Stimulated activated CD4-positive, alpha-beta T cell treated with anti-CD3 and anti-CD28 coated beads, Interleukin-4, amount 100 ng/mL, for 24 hours (primary cell): ENCODE measurements at places on chromosomes 11 and 22.

- no peak for DNase-seq
Measured at GRCh38 chr11:34756591-34756990, 135.7 kb downstream of the EHF start.

GRCh38 chr11:101860696-101861427, 53.9 kb upstream of the CEP126 start:
- peak; percentile 26 for DNase-seq

GRCh38 chr22:22954656-22955055, 67.0 kb downstream of the IGLL5 start:
- DNase-seq = peak; percentile 29

GRCh38 chr11:15341587-15341986, 226.9 kb downstream of the INSC start:
- no peak for DNase-seq

GRCh38 chr11:88102598-88102934, 72.7 kb downstream of the RAB38 start:
- DNase-seq = no peak

GRCh38 chr11:15863411-15863810, 492.9 kb downstream of the SOX6 start:
- DNase-seq = no peak

DNA sequence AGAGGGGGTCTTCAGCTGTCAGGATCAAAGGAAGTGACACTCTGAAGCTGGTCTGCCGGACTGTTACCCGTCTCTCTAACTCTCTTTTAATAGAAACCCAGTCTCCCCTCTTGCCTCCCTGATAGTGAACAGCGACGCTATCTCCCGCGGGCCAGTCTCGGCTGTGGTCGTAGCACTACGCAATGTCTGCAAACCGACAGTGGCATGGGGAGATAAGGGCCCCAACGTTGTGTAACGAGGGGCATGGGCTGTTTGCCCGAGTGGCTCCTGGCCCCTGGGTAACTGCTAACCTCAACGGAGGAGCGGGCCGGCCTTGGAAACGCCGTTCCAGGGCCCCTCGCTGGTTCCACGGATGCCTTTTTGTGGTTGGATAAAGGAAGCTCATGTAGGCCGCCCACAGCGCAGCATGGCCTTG, 23.3 kb downstream of the ZBTB16 start:
- no peak for DNase-seq

DNA sequence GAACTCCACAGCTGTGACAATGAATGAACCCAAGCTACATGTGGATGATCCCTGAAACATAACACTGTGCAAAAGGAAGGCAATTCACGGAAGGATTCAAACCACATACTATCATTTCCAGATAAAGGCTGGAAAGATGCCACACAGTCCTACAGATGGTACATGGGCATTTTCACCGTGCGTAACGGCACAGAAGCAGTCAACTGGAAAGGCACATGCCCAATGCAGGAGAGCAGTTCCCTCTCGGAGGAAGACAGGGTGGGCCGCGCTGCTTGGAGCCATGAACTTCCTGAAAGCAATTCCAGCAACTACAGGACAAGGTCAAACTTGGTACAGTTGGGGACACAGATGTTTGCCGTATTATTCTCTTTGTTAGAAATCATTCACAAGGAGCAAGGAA, 103.7 kb downstream of the SHANK2 start:
- no peak for DNase-seq

GRCh38 chr11:60719391-60719790, 5.1 kb upstream of the MS4A18 start:
- DNase-seq = no peak

- no peak for DNase-seq
Measured at GRCh38 chr22:40434745-40435144, 64.4 kb downstream of the SGSM3 start.

DNA sequence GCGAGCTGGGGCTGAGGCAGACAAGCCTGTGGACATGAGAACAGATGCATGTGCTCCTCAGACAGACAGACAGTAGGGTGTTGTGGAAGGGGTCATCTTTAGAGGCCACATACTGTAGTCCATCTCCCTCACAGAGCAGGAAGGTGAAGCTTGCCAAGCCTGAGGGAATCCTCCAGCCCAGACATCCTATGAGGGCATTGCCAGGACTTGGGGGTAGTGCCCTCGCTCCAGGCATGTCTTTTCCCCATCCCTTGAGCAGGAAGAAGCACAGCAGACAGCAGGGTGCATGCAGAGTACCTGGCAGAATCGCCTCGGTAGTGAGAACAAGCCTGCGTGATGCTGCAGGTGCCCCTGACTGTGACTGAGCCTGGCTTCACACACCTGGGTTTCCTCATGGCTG, 66.5 kb upstream of the CLDN5 start:
- DNase-seq = no peak

- DNase-seq = no peak
Measured at GRCh38 chr11:72227316-72228228, 3.0 kb downstream of the INPPL1 start.

- DNase-seq = no peak
Measured at GRCh38 chr22:27318516-27318915, 483.0 kb downstream of the MN1 start.

GRCh38 chr22:20524004-20524481, 16.6 kb downstream of the MED15 start:
- peak; percentile 11 for DNase-seq

- DNase-seq = no peak
Measured at GRCh38 chr11:13183094-13183825, 94.3 kb upstream of the BMAL1 start.

- DNase-seq = peak; percentile 85
Measured at GRCh38 chr11:61028135-61028729, 56.8 kb downstream of the CD6 start.
